ENCODE measurements at places on chromosomes 11 and 22.

DNA sequence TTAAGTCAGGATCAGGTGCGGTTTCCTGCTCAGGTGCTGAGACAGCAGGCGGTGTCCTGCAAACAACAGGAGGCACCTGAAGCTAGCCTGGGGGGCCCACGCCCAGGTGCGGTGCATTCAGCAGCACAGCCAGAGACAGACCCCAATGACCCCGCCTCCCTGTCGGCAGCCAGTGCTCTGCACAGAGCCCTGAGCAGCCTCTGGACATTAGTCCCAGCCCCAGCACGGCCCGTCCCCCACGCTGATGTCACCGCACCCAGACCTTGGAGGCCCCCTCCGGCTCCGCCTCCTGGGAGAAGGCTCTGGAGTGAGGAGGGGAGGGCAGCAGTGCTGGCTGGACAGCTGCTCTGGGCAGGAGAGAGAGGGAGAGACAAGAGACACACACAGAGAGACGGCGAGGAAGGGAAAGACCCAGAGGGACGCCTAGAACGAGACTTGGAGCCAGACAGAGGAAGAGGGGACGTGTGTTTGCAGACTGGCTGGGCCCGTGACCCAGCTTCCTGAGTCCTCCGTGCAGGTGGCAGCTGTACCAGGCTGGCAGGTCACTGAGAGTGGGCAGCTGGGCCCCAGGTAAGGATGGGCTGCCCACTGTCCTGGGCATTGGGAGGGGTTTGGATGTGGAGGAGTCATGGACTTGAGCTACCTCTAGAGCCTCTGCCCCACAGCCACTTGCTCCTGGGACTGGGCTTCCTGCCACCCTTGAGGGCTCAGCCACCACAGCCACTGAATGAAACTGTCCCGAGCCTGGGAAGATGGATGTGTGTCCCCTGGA, at the start of gene MYO7A:
Gene MYO7A, plus strand, starts transcription at position 327 of the 772 bp plus-strand sequence. CDS start 2,389 bp downstream, outside the sequence.
- DNase-seq: peak; percentile 46

GRCh38 chr11:5929571-5930368, 12.3 kb upstream of the OR56A3 start:
- no peak for DNase-seq

DNA sequence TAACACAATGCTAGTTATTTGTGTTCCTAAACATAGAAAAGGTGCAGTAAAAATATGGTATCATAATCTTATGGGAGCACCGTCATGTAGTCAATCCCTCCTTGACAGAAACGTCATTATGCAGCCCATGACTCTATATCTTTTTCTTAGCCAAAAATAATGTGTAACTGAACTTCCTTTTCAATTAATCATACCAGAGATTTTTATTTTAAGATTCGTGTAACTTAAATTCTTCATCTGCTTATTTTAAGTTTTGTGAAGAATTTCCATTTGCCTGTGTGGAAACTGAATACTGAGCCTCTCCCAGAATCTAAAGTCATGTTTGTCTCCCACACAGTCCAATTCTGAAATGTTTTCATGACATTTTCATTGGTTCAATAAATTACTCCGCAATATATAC, 699.1 kb downstream of the KCNA4 start:
- no peak for DNase-seq

DNA sequence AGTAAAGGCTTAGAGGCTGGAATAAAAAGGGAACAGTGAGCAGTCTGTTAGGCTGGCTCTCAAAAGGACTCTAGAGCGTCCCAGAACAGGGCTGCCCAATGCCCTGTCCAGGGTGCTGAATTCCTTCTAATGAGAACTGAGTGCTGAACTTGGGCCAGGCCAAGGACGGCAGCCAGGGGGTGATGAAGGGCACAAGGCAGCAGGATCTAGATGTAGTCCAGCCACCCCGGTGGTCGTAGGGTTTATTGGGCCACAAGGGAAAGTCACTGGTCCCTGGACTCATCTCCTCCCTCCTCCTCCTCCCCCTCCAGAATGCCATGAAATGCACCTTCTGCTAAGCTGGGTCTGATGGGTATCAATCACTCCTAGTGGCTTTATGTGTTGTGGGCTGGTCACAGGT, 19.2 kb downstream of the NPTXR start:
- peak; percentile 65 for DNase-seq

- no peak for DNase-seq
Observed at GRCh38 chr11:107732689-107733051, 20.8 kb upstream of the SLN start.

- no peak for DNase-seq
Observed at GRCh38 chr22:43289531-43289963, 53.6 kb downstream of the SCUBE1 start.

- no peak for DNase-seq
Observed at GRCh38 chr11:108224911-108225786, 2.3 kb downstream of the ATM start.

- no peak for DNase-seq
Observed at GRCh38 chr11:11416917-11417316, 63.9 kb upstream of the CSNK2A3 start.

DNA sequence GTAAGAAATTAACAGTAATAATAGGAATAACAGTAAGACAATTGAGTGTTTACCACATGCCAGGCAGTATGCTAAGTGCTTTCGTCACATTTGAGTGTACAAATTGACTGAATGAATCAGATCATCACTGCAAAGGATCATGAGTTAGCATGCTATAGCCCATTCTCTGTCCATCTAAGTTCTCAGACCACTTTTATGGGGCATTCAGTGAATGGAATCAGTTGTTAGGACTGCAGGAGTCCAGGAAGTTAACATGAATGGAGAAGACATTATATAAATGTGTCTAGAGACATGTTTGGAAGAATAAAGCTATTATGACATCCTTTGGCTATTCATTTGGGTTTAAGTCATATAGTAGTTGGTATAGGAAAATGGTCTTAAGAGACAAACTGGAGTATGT, 59.9 kb downstream of the NCAM1 start:
- DNase-seq: no peak

- DNase-seq: no peak
Observed at GRCh38 chr11:101620026-101620425, 36.2 kb upstream of the TRPC6 start.
